ENCODE measurements at places on chromosomes 1 and 21. TPM values are rescaled to one million over a fixed set of nuclear protein-coding genes. Genes with fewer than 3 reads are reported as not detected.

Gene HJV
- total RNA-seq, result not detected

Gene LYSMD1
- total RNA-seq, result 11.7 TPM

Gene RNU1-2
- under 0.01 TPM for total RNA-seq

Gene SETD4
- total RNA-seq, result 11.2 TPM

Gene ASCL5
- not detected for total RNA-seq

Gene PYHIN1
- total RNA-seq, result not detected

Gene RGSL1
- total RNA-seq, result not detected

Gene ENAH
- total RNA-seq, result 82.1 TPM

Gene GJA9
- total RNA-seq, result not detected

Gene OPTC
- not detected for total RNA-seq

Gene MORC3
- total RNA-seq, result 15.9 TPM

Gene LAX1
- total RNA-seq, result not detected

Gene CFAP45
- total RNA-seq, result 0.65 TPM

Gene S100A1
- total RNA-seq, result not detected

Gene CD1E
- total RNA-seq, result not detected

Gene GPR161
- total RNA-seq, result 8.9 TPM
